AG09309 (cell line): ENCODE measurements at places on chromosomes 12 and 14.
A peak's percentile ranks its signal among the peaks of the same experiment; 100 is the strongest.

DNA sequence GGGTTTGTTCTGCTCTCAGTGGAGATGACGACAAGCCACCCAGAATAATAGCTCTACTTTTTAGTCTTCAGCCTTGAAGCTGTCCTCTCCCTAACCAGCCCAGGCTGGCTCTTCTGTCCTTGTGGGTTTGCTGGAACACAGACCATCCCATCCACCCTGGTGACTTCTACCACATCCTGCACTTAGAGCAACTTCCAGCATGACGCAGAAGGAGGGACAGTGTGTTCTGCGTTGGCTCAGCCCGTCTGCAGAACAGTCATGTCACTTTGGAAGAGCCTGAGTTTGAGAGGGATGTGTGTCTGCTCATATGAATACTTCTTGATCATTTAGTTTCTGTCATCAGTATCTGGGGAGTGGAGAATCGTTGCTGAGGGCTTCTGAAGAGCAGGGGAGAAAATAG, 198.0 kb downstream of the CACNA1C start:
- no peak for DNase-seq

DNA sequence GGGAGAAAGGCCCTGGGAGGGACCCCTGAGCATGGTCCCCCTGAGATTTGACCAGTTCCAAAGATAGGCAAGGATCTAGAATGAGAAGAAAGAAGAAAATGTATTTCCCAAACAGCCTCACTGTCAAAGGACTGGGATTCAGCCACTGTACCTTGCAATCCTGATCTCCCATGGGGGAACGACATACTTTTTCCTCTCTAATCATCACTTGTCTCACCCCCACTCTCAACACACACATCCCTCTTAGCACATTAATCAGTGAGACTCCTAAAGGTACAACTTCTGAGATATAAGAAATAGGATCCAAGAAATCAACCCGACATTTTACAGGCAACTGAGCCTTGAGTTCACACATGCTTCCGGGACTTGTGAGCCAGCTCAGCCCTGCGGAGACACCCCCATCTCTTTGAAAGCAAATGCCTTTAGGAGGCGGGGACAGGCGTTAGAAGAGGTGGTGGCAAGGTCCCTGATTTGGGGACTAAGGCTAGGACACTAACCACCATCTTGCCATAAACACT, 1.4 kb downstream of the MAP3K9 start:
- no peak for DNase-seq

DNA sequence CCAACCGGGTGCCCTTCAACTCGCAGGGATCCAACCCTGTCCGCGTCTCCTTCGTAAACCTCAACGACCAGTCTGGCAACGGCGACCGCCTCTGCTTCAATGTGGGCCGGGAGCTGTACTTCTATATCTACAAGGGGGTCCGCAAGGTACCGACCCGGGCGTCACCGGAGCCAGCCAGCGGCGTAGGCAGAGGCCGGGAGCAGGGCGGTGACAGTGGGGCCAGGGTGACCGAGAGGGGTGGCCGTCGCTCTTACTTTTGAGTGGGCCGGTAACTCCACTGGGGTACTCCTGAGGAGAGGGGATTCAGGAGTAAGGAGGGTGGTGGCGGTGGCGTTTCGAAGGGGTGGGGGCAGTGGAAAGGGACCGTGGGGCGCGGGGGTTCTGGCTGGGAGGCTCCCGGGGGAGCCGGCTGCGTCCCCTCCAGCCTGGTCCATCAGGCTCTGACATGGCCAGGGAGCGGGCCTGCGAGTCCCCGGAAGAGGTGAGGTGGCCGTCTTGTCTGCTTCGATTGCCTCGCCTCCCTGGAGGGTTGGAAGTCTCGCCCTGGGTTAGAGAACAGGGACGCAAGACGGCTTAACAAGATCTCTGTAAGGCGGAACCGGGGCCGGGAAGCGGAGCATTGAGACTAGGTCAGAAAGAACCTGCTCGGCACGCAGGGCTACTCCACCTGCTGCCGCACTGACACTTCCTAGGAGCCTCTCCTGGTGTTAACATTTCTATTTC, 491 bp downstream of the WDR20 start:
- DNase-seq: no peak

DNA sequence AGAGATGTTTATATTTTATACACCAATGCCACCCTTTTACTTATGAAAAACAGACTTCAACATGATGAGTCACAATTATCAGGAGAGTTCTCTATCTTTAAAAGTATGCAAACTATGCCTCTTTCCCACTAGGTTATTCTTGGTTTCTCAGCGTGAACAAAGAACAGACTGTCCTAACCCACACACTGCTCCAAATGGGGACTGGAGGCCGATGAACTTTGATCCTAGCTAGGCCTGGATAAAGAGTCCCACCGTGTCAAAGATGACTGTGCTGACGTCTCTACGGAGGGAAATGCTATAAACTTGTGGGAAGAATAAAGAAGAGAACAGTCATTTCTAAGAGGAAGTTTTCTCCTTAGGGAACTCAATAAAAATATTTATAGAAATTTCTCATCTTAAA, 160.1 kb downstream of the EPS8 start:
- DNase-seq: peak; percentile 97

GRCh38 chr14:101225157-101226152, 321.9 kb upstream of the RTL1 start:
- DNase-seq: no peak

GRCh38 chr12:105204916-105205315, 31.1 kb downstream of the APPL2 start:
- DNase-seq: peak; percentile 80

DNA sequence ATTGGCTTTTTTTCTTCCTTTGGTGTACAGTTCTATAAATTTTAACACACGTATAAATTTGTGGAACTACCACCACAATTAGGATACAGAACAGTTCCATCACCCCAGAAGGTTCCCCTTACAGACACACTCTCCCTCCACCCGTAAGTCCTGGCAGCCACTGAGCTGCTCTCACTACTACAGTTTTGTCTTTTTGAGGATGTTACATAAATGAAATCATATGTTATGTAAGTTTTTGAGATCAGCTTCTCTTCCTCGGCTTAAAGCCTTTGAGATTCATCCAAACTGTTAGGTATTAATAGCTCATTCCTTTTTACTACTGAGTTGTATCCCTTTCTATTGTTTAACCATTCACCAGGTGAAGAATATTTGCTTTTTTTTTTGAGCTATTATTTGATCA, 74.3 kb upstream of the SLC24A4 start:
- DNase-seq: no peak

DNA sequence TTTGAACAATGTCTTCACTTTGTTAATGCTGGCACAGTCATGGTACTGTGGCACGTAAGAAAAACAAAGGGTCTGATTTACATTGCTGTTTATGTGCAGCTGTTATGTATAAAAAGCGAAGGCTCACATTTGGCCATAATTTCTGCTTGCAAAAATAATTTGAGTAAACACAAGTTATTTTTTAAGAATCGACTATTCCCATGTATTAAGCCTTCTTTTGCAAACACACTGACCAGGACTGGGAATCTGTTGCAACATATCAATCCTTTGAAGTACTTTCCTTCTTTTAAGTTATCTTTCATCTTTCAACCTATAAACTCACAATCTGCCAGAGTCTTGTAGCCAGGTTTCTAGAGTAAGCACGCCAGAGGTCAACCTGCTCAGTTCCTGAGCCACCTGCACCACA, 145.4 kb upstream of the BMP4 start:
- DNase-seq: no peak

DNA sequence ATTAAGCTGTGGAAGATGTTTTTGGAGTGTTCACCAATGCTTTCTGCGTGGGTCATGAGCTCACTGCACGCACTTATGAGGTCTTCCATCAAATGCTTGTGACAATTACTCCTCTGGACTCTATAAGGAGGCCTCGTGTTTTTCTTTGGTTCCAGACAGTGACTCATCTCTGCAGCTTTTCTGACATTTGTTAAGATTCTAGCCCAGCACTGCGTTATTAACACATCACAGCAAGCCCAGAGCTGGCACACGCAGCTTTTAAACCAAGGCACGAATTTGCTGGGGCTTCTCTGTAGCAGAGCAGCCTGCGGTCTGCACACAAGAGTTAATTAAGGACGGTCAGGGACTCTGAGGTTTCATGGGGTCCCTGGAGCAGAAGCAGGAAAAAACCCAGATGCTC, 16.9 kb downstream of the MEG3 start:
- DNase-seq: peak; percentile 68

DNA sequence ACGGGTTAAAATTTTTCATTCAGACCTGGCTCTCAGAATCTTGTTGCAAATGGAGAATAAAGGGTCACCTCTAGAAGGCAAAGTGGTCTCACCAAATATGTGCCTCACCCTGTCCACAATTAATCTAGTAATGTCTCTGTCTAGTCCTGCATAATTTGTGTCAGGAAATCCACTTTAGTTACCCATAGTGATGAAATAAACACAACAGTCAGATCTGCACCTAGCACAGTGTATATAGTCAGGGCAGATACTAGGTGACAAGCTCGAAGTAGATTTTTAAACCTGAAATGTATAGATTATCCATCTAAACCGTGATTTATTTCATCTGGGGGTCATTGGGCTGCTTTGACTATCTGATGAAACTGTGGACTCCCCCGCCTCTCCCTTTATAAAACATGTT, 15.9 kb upstream of the FLVCR2 start:
- DNase-seq: no peak

DNA sequence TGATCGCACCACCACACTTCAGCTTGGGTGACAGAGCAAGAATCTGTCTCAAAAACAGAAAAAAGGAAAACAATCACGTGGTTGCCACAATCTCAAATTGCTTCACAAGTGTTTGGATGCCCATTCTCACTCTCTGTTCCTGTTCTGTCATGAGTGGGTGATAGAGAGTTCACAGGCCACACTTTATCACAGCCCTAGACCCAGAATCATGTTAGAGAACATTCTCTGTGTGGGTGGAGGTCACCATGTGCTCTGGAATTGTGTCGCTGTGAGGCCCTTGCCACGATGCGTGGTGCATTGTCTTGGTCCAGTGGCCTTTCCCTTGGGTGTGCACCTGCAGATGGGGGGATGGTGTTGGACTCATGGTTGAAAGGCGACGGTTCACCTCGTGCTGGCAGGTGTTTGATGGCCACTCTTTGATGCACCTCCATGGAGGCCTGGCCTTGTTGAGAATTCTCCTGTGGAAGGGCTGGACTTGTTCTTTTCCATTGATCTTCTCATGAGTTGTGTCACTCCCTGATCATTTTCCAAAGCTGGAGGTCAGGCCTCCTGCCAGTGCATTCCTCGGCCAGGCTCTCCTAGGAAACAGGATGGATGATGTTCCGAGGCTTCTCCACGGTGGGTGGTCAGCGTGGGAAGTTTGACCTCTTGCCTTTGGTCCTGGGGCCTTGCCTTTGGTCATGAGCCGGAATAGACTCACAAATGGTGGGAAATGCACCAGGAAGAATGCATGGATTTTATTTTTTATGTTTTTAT, 91.9 kb downstream of the SLC24A4 start:
- DNase-seq: no peak

DNA sequence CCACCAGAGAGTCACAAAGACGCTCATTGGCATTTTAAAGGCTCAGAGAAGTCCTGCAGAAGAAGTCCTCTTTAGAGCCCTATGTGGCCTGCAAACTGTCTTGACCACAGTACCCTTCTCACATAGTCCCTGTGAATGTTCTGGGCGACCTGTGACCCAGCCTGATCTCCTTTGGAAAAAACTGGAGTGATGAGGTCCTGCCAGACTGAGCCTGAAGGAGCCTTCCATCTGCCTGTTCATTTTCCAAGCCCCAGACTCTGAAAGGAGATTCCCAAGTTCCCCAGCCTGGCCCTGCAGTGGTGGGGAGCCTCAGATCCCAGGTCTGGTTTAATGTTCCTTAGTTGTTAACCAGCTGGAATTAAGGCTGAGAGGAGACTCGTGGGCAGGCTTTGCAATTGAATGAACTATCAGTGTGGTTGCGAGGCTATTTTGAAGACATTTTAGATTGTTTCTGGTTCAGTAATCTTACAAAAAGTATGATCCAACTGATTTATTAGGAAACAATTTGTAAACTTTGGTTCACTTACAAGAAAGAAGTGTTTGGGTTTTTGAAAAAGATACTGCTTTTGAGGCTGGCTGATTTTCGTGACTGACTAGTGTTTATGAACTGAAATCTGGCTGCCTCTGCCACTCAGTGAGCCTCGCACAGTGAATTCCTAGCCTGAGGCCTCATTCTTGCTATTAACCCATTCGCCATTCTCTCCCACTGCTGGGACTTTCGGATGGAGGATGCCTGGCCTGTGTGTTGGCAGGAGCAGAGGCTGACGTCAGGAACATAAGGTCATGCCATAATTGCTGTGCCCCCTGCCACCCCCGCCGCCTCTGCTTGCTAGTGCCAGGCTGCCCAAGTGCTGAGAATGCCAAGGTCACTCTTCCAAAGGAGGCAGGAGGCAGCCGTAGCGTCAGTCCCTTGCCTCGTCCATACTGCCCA, 249.0 kb downstream of the CACNA1C start:
- DNase-seq: peak; percentile 80

DNA sequence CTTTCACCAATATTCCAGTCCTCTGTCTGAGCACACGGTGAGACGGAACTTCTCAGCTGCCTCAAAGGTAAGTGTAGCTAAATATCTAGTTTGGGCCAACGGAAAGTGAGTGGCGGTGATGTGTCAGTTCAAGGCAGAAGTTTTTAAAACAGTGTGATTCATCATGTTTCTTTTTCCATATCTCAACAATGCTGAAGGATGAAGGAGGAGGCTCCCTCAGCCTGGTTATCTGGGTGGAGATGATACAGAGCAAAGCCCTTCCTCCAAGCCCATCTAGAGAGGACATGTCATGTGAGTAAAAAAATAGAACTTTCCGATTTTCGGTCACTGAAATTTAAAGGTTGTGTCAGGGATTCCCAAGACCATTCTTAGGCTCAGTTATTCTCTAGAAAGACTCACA, 13.1 kb upstream of the ANP32D start:
- no peak for DNase-seq

- DNase-seq: no peak
These were observed 153.1 kb downstream of the BCAT1 start for GRCh38 chr12:24795699-24796347.

DNA sequence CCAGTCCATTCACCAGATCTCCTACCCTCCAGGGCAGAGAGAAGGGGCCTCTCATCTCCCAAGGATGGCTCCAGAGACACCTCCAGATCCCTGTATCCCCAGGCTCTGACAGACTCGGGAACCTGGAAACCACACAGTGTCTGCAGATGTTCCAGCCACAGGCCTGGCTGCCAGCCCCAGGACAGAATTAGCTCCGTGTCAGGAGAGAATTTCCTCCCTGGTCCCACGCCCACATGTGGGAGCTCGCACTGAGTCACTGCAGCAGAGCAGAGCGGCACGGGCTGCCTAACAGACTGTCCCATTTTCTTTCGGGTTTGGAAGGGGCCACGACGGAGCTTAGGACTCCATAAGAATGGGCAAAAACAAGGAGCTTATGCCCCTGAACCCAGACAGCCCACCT, 33.6 kb downstream of the CMKLR1 start:
- peak; percentile 93 for DNase-seq

DNA sequence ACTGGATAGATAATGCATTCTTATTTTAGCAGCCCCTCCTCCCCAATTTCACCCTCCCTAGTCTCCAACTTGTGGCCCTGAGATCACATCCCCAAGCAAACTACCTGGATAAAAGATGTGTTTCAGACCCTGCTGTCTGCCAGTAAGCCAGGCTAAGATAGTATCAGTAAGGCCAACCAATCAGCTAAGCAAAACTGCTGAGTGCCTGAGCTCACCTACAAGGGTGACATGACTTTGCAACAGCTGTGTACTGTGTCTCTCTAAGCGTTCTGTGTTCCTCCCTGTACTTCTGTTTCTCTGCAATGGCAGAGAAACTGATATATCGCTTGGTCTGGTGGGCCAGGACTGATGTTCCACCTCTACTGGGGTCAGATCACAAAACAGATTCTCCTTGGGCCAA, 224.9 kb downstream of the BTG1 start:
- no peak for DNase-seq

GRCh38 chr12:116476227-116476822, 82.9 kb upstream of the MAP1LC3B2 start:
- DNase-seq: no peak

GRCh38 chr12:123971770-123972456, 718 bp downstream of the CCDC92 start:
- DNase-seq: no peak
